ENCODE measurements at places on chromosomes 5 and 9.

GRCh38 chr9:92986176-92987119 lies 39.1 kb downstream of the FGD3 start:
- peak; percentile 56 for DNase-seq

DNA sequence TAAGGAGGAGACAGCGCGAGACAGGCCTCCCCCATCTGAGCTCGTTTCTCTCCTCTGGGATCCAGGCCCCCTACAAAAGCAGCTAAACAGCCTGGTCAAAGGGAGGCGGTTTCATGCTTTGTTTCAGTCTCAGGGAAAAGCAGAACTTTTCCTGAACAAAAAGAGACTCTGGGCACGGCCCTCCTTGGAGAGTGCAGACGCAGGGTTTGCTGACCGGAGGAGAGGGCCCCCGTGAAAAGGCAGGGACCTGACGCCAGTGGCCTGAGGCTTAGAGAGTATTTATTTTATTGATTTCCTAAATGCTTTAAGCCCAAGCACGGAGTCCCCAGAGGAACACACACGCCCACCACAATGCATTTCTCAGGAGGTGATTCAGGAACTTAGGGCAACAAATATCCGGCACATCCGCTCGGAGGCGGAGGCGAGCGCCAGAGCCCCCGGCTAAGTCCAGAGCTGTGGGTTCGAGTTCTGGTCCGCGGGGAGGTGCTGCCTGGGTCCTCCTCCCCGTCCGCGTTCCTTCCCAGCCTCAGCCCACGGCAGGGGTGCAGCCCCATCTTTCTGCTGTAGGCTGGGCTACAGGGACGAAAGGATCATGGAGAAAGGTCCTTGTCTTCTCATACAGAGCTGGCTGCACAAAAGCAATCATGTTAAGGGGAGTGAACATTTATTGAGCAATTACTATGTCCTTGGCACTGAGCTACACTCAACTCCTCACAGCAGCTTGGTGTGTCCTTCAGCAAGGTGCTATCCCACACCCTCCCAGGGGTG lies 40.0 kb downstream of the PTGES start:
- no peak for DNase-seq

DNA sequence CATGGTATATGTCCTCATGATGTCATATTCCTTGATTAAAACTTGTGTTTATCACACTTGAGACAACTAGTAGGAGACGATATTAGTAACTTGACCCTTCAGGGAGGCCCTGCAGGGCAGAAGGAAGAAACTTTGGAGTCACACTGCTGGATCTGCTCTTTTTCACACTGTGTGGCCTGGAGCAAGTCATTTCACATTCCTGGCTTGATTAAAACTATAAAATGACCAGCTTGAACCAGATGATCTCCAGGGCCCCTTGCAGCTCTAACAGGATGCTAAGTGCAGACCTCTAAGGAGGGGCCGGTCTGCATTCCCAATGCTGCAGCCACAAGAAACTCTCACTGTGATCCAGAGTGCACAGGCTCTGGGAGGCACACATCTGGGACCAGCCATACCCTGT lies 146.4 kb upstream of the ZNF366 start:
- no peak for DNase-seq

GRCh38 chr9:124768334-124768733 lies 2.8 kb downstream of the NR6A1 start:
- DNase-seq = no peak

DNA sequence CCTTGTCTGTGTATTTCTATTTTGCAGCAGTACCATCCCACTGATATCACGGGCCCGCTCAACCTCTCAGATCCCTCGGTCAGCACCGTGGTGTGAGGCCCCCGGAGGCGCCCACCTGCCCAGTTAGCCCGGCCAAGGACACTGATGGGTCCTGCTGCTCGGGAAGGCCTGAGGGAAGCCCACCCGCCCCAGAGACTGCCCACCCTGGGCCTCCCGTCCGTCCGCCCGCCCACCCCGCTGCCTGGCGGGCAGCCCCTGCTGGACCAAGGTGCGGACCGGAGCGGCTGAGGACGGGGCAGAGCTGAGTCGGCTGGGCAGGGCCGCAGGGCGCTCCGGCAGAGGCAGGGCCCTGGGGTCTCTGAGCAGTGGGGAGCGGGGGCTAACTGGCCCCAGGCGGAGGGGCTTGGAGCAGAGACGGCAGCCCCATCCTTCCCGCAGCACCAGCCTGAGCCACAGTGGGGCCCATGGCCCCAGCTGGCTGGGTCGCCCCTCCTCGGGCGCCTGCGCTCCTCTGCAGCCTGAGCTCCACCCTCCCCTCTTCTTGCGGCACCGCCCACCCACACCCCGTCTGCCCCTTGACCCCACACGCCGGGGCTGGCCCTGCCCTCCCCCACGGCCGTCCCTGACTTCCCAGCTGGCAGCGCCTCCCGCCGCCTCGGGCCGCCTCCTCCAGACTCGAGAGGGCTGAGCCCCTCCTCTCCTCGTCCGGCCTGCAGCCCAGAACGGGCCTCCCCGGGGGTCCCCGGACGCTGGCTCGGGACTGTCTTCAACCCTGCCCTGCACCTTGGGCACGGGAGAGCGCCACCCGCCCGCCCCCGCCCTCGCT lies 1.9 kb downstream of the LRRC26 start:
- DNase-seq = no peak

DNA sequence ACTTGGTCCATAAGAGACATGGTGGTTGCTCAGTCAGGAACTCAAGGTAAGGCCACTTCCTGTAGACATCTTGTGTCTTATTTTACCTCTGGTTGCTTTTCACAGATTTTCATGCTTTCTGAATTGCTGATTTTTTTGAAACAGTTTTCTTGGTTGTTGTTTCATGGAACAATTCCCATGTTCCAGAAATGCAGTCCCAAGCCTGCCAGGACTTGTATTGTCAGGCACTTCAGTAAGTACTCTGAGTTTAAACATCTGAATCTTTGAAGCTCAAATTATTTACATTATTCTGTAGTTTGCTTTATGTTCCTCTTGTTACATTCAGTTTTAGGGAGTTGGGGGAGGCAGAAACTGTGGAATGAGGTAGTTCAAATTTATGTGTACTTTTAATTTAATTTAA lies 290.2 kb downstream of the DMRT2 start:
- no peak for DNase-seq

DNA sequence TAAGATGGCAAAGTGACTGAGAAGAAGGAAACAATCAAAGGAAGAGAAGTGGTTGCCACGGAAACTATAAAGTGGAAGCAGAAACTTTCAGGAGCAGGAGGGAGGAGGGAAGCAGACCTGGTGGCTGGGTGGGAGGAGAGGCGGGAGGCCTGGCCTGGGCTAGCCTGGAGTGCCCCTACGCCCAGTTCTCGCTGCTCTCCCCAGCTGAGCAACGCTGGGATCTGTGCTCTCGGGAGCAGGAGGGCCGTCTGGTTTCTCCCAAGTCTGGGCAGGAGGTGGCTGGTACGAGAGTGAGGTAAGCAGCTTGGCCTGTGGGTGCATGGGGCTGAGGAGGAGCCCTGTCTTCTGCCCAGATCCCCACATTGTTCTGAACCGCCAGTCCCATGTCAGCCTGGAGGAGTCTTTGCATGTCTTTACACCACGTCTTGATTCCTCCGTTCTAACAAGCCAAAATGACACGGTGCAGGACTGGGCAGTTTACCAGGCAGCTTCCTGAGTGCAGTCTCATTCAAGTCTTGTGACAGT lies 15.0 kb upstream of the DAB2IP start:
- DNase-seq = no peak

GRCh38 chr9:36986468-36987408 lies 47.3 kb downstream of the PAX5 start:
- no peak for DNase-seq

DNA sequence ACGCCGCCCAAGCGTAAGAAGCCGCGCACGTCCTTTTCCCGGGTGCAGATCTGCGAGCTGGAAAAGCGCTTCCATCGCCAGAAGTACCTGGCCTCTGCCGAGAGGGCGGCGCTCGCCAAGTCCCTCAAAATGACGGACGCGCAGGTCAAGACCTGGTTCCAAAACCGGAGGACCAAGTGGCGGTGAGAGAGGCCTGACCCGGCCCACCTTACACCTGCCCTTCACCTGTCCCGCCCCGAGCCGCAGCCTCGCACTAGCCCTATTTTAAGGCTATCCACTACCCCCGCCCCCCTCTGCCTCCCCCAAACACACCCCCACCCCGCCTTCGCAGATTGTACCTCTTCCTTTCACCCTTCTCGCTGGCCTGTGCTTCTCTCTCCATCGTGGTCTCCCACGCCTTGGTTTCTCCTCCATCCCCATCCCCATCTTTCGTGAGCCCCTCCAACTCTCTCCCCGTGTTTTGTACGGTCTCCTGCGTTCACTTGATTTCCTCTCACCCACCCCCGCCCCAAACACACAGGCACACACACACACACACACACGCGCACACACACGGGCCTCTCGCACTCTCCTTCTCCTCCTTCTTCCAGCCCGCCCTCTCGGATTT lies 1.3 kb downstream of the TLX3 start:
- DNase-seq = peak; percentile 30

DNA sequence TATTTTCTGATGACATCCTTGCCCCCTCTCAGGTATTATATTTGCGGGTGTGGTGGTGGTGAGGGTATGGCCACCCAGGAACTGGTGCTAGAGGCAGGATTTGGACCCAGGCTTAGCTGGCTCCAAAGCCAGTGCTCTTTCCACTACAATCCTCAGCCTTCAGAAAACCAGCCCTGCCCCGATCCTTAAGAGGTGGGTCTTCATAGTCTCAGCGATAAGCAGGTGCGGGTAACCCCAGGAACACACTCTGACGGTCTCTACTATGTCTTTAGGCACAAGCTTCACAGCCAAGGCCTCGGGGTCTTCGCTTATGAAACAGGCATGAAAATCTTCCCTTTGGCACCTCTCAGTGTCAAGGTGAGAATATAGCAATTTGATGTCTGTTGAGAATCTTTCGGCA lies 169.3 kb downstream of the FGF18 start:
- no peak for DNase-seq

DNA sequence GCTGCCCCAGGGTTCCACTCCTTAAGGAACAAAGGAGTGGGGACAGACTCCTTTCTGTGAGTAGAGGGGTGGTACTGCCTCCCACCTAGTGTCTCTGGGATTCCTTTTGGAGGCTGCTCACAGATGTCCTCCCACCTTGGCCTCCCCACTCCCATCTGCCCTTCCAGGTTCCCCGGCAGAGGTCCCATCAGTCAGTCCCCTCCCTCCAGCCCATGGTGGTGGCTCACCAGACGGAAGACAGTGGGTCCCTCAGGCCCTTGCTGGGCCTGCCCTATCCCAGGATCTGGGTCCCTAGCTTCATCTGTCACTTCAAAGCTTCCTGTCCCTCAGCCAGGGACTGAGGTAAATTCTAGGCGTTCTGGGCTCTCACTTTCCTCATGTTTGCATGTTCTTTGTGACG lies 35.6 kb upstream of the NEK6 start:
- DNase-seq = no peak

GRCh38 chr5:36153298-36153677 lies 1.4 kb downstream of the SKP2 start:
- no peak for DNase-seq

DNA sequence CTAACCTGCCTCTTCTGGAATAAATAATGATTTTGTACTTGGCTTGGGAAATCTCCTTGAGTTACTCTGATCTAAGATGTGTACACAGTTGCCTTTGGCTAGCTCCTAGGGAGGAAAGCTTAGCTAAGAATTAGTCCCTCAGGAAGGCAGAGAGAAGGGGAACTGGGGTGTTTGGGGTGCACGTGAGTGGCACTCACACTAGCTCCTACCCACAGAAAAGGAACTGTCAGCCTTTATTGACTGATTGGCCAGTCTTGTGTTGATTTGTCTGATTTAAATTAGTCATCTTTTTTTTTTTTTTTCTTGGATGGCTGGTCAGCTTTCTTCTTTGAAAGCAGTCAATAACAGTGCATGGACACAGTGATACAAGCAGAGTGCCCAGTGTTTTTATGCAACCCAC lies 107.7 kb downstream of the DMRT2 start:
- DNase-seq = no peak

- DNase-seq = no peak
These were observed 57.3 kb upstream of the C6 start for GRCh38 chr5:41270423-41271251.

- DNase-seq = no peak
These were observed 16.1 kb upstream of the PRLR start for GRCh38 chr5:35246411-35246810.

GRCh38 chr9:35682051-35682450 lies 7.7 kb downstream of the TPM2 start:
- no peak for DNase-seq

GRCh38 chr5:122390154-122390553 lies 78.1 kb downstream of the SNCAIP start:
- no peak for DNase-seq

GRCh38 chr9:90830977-90831376 lies 29.4 kb downstream of the SYK start:
- no peak for DNase-seq

Measured in activated CD4-positive, alpha-beta T cell treated with anti-CD3 and anti-CD28 coated beads, Interleukin-2, amount 50 U/mL, for 48 hours (primary cell).